Activated naive CD8-positive, alpha-beta T cell treated with anti-CD3 and anti-CD28 coated beads, Interleukin-2, amount 10 ng/mL, durations not matched to agents 7 days and 5 days (primary cell): ENCODE measurements at places on chromosomes 3 and 15. TPM values are rescaled to one million over a fixed set of nuclear protein-coding genes. Genes with fewer than 3 reads are reported as not detected.
A peak's percentile ranks its signal among the peaks of the same experiment; 100 is the strongest.

ZNF197 gene
- 19.2 TPM for total RNA-seq

PLS1 gene
- 2.6 TPM for total RNA-seq

RFTN1 gene
- 64.4 TPM for total RNA-seq

- no peak overlapping the region for H3K27ac ChIP-seq
- H3K36me3 ChIP-seq: no peaks in the 10 kb centered on the region
- DNase-seq: no peak
- no peaks in the 10 kb centered on the region for H3K4me1 ChIP-seq
- H3K4me3 ChIP-seq: no peak overlapping the region
- no peaks in the 10 kb centered on the region for H3K27me3 ChIP-seq
Observed at GRCh38 chr3:55160241-55160983, 232.6 kb upstream of the LRTM1 start.

GRCh38 chr15:78768531-78769408, 42.5 kb downstream of the ADAMTS7 start:
- H3K4me1 ChIP-seq: no peaks in the 10 kb centered on the region
- DNase-seq: peak; percentile 26
- H3K27me3 ChIP-seq: no peaks in the 10 kb centered on the region
- no peaks in the 10 kb centered on the region for H3K36me3 ChIP-seq
- no peak overlapping the region for H3K4me3 ChIP-seq

DNA sequence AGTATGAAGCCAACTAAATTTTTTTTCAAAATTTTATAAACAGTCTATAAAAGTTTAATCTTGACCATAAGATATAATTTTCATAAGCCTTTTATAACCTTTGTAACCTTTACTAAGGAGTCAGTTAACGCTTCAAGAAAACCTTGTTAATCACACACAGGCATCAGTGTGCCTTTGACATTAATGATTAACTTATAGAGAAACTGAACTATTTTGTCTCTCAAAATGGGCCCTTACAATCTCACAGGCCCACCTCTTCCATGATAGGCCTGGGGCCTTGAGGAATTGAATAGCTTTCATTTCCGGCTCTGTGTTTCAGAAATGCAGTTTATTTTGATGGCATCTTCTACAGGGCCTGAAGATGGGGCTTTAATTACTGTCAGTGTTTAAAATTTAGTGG, 70.1 kb downstream of the CD200 start:
- peaks cover 6% of the 10 kb centered on the region for H3K4me1 ChIP-seq
- DNase-seq: no peak
- H3K36me3 ChIP-seq: no peaks in the 10 kb centered on the region

DNA sequence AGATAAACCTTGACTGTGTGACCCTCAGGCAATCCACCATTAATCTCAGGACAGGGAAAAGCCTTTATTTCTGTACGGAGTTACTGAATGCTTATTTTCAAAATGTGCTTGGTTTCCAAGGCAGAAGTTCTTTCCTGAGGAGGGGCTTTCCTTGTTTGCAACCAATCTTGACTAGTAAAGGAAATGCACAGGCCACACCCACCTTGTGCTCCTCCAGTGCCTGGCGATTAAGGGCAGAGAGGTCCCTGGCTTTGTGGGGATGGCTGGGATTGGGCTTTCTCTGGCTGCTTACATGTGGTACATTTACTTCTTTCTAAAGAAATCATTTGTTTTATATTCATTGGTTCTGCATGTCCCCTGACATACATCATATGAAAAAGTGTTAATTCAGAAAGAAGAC, 47.8 kb downstream of the ZNF621 start:
- H3K27ac ChIP-seq: no peak overlapping the region
- no peak for DNase-seq
- no peaks in the 10 kb centered on the region for H3K4me1 ChIP-seq
- H3K36me3 ChIP-seq: no peaks in the 10 kb centered on the region

DNA sequence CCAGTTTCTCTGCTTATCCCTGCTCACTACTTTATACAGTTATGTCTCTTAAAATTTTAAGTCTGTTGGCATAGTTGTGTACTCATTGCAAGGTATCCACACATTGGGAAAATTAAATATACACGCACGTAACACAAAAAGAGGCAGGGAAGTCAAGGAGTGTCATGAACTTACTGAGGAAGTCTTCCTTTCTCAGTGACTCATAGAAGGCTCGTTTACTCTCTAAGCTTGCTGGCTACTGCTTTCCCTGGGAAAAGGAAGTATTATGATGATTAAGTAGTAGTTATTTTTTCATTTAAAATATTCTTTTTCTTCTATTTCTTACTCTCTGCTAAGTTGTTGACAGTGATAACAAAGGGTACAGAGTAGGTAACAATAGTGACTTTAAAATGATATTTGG, 287.3 kb downstream of the UBE2E2 start:
- no peak overlapping the region for H3K4me3 ChIP-seq
- H3K4me1 ChIP-seq: no peaks in the 10 kb centered on the region
- H3K27me3 ChIP-seq: no peaks in the 10 kb centered on the region
- no peaks in the 10 kb centered on the region for H3K36me3 ChIP-seq

- peak overlapping the region; percentile 44 for H3K4me3 ChIP-seq
- H3K27me3 ChIP-seq: peaks cover 29% of the 10 kb centered on the region
- DNase-seq: peak; percentile 59
- H3K27ac ChIP-seq: no peak overlapping the region
Observed at GRCh38 chr3:129343643-129344360, 65.1 kb downstream of the HMCES start.

- no peaks in the 10 kb centered on the region for H3K36me3 ChIP-seq
- H3K4me1 ChIP-seq: no peaks in the 10 kb centered on the region
- H3K4me3 ChIP-seq: no peak overlapping the region
- H3K27me3 ChIP-seq: no peaks in the 10 kb centered on the region
- no peak overlapping the region for H3K27ac ChIP-seq
- DNase-seq: no peak
Observed at GRCh38 chr3:66265649-66266048, 44.8 kb downstream of the SLC25A26 start.

XCR1 gene
- total RNA-seq: not detected

CELF6 gene
- 2.2 TPM for total RNA-seq

GOLGA8F gene
- total RNA-seq: not detected

CCNB2 gene
- 75.9 TPM for total RNA-seq

CCR3 gene
- total RNA-seq: 1.9 TPM

DNA sequence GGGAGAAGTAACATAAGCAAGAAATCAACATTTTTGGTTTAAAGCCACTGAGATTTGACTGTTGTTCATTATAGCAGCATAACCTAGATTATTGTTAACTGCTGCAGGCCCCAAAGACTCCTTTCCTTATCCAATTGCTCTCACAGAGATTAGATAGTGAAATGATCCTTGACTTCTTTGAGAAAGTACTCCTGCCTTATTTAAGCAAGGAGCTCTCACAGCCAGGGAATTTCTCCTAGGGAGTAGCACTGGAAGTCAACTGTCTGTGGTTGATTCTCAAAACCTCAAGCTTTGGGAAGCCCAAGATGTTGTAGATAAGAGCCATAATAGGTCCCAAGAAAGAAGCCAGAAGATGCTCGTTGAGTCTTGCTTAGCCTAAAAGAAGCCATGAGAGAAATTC, 151.8 kb upstream of the TSC22D2 start:
- no peaks in the 10 kb centered on the region for H3K36me3 ChIP-seq
- peaks cover 10% of the 10 kb centered on the region for H3K27me3 ChIP-seq
- H3K27ac ChIP-seq: no peak overlapping the region
- H3K4me1 ChIP-seq: no peaks in the 10 kb centered on the region
- no peak overlapping the region for H3K4me3 ChIP-seq
- no peak for DNase-seq

DNA sequence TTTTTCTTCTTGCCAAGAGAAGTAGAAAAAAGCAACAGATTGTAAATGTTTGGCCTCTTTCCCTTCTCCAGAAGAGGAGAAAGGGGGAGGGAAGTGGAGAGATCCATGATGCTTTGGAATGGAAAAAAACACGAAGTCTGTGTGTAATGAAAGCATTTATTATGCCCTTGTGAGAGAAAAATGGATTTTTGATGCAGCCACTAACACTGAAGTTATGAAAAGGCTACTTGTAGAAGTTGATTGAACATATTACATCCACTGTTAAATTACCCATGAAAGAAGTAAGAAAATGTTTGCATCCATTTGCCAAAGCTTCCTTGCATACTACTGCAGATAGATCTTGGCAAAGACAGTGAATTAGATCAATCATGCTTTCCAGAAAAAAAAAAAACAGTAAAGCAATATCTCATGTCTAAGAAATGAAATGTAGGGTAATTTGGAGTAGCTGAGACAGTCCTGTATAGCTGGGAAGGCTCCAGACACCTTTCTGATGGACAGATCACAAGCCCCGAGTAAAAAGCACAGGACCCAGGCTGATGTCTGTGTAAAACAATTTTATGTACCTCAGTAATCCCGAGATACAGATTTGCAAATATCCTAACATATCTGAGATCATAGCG, 295.5 kb downstream of the PLOD2 start:
- no peak overlapping the region for H3K27ac ChIP-seq
- no peak overlapping the region for H3K4me3 ChIP-seq
- no peak for DNase-seq
- H3K36me3 ChIP-seq: no peaks in the 10 kb centered on the region
- H3K27me3 ChIP-seq: no peaks in the 10 kb centered on the region

TMEM212 gene
- total RNA-seq: not detected

DNA sequence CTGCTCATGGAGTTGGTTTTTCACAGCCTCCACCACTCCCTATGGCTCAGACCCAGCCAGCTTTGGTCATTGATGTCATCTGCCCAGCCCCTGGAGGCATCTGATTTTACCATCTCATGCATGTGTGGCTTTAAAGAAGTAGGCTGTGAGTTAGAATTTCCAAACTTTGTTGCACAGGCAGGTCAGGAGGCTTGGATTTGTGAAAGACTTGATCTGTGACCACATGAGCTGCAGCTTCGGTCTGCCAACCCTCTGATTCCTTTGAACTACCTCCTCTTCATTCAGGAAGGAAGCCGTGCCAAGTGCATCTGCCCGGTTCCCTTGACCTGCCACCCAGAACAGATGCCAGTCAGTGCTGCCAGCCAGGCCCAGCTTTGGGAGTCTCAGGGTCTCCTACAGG, 9.2 kb downstream of the CTXND1 start:
- peaks cover 5% of the 10 kb centered on the region for H3K4me1 ChIP-seq
- H3K4me3 ChIP-seq: no peak overlapping the region
- no peak overlapping the region for H3K27ac ChIP-seq
- H3K27me3 ChIP-seq: peaks cover 34% of the 10 kb centered on the region
- H3K36me3 ChIP-seq: no peaks in the 10 kb centered on the region

DNA sequence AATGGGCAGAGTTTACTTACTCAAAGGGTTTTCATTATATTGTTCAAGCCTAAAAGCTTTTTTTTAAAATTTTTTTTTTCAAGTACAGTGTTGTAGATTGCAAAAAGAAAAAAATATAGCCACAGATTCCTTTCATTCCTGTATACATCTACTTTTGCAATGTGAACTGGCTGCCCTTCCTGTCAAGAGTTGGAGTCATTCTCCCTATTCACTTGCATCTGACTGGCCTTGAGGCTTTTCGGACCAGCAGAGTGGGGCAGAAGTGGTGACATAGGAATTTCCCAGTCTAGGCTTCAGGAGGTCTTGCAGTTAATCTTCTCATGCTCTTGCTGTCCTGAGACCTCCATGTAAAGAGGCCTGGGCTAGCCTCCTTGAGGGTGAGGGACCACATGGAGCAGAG, 218.3 kb upstream of the CFAP20DC start:
- H3K4me1 ChIP-seq: no peaks in the 10 kb centered on the region
- H3K27ac ChIP-seq: no peak overlapping the region
- no peak overlapping the region for H3K4me3 ChIP-seq
- H3K36me3 ChIP-seq: no peaks in the 10 kb centered on the region

RTP3 gene
- not detected for total RNA-seq

GRCh38 chr3:105354429-105354828, 12.3 kb upstream of the ALCAM start:
- H3K4me3 ChIP-seq: peak overlapping the region; percentile 48
- no peak for DNase-seq
- H3K27ac ChIP-seq: no peak overlapping the region
- H3K4me1 ChIP-seq: peaks cover 14% of the 10 kb centered on the region
- no peaks in the 10 kb centered on the region for H3K36me3 ChIP-seq

DNA sequence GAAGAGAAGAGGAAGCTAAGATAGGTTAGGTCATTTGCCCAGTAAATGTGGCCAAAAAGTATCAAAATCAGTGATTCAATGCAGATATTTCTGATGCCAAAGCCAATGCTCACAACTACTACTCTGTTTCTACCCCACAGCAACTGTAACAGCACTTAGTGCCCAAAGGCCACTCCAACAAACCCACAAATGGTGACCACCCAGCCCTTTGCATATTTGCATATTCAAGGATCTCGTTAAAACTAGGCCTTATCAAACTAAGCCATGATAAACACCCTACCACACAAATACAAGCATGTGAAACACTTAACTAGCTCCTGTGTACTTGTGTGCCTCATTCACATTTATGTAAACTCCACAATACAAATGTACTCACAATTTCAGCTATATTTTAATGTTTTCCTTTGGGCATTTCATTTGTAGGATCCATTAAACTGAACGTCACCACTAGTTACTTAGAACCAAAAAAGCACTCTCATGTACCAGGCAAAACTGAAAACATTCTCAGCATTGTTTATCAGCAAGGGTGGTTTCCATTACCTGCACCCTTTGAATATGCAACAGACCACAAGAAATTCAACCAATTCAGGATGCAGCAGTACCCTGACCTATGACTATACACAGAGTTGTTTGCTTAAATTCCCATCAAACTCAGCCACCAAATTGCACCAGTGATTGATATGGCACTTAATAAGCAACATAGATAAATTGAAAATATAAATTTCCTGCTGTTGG, 111.2 kb upstream of the STT3B start:
- DNase-seq: no peak
- no peaks in the 10 kb centered on the region for H3K27me3 ChIP-seq
- H3K4me3 ChIP-seq: no peak overlapping the region
- H3K27ac ChIP-seq: no peak overlapping the region

PPM1L gene
- 3.8 TPM for total RNA-seq

- no peak overlapping the region for H3K4me3 ChIP-seq
- H3K27ac ChIP-seq: no peak overlapping the region
- no peaks in the 10 kb centered on the region for H3K4me1 ChIP-seq
Observed at GRCh38 chr3:60633644-60634043, 617.6 kb downstream of the FHIT start.

GRCh38 chr3:95312650-95313049, 1249.8 kb downstream of the NSUN3 start:
- no peaks in the 10 kb centered on the region for H3K4me1 ChIP-seq
- DNase-seq: no peak
- no peak overlapping the region for H3K27ac ChIP-seq
- H3K27me3 ChIP-seq: no peaks in the 10 kb centered on the region

CASR gene
- not detected for total RNA-seq

DNA sequence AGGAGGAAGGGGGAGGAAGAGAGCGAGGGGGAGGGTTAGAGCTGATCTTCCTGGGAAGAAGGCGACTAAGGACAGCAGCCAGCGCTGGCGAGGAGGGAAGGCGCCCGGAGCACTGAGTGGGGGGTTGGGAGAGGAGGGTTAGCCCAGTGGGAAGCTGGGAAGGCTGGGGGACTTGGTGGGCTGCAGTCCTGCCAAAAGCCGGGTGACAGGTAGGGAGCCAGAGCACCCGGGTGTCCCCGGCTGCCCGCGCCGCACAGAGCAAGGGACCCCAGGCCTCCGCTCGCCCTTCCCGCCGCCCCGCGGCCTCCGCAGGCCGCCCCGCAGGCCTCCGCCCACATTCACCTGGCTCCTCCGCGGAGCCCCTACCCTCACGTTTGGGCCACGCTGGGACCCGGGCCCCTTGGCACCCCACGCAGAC, 448 bp downstream of the SLC12A8 start:
- DNase-seq: no peak
- no peaks in the 10 kb centered on the region for H3K36me3 ChIP-seq
- peaks cover 64% of the 10 kb centered on the region for H3K27me3 ChIP-seq
- peaks cover 10% of the 10 kb centered on the region for H3K4me1 ChIP-seq
- H3K4me3 ChIP-seq: peak overlapping the region; percentile 60

GRCh38 chr3:197737749-197738462, 1.2 kb upstream of the RUBCN start:
- H3K36me3 ChIP-seq: peaks cover 6% of the 10 kb centered on the region
- peak overlapping the region; percentile 90 for H3K27ac ChIP-seq
- H3K4me1 ChIP-seq: peaks cover 22% of the 10 kb centered on the region
- H3K27me3 ChIP-seq: no peaks in the 10 kb centered on the region
- DNase-seq: no peak
